Activated CD4-positive, alpha-beta T cell treated with anti-CD3 and anti-CD28 coated beads, Interleukin-2, Interleukin-6, amounts not matched to agents 100 ng/mL and 50 ng/mL, durations not matched to agents 16 hours and 8 hours (primary cell): ENCODE measurements at places on chromosomes 7 and 10.

DNA sequence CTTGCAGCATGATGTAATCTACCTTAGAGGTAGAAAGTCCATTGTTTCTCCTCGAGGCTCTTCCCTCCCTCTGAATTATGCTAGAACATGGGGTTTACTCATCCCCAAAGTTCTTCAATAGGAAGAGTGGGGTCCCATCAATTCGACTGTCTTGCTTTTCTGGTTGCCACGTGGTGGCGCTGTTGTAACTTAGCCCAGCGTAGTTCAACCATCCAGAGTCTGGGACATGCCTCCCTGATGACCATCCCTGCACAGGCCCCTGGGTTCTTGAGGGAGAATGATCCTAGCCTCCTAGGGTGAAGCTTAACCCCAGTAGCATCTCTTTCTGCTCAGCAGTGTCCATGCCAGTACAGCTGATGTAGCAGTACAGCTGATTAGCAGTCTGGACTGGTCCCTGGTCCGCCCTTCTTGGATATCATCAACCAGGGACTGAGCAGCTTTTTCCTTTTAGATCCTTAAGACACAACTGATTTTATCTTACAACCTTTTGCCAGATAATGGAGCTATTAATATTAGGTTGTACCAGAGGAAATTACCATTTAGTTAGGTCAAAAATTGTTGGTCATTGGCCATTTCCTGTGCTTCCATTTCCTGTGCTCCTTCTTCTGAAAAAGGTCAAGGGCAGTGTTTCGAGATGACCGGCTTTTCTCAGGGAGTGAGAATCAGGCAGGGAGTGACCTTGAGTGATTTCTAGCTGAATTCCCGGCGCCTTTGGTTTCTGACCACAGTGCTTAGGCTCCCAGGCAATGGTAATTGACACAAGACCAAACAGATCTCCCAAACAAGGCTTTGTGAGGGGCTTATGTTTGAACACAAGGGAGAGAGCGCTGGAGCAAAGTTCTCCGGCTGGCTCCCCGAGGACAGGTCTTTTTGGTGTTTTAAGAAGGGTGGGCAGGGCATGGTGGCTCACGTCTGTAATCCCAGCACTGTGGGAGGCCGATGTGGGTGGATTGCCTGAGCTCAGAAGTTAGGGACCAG, 65.4 kb downstream of the TACC2 start:
- peak; percentile 20 for DNase-seq

GRCh38 chr7:84297616-84298015, 103.0 kb upstream of the SEMA3A start:
- no peak for DNase-seq

GRCh38 chr7:4221043-4221442, 461.1 kb upstream of the FOXK1 start:
- DNase-seq = no peak

GRCh38 chr7:114760477-114760876, 161.4 kb upstream of the MDFIC start:
- DNase-seq = no peak

- DNase-seq = no peak
Measured at GRCh38 chr7:39674406-39674805, 51.0 kb downstream of the RALA start.
